NCI-H446 treated with DMSO at 0.1 percent for 48 hours (cell line): ENCODE measurements at places on chromosomes 4 and X.
A peak's percentile ranks its signal among the peaks of the same experiment; 100 is the strongest.

GRCh38 chrX:38694394-38694793 is 106.9 kb upstream of the MID1IP1 start:
- DNase-seq, result peak; percentile 21

DNA sequence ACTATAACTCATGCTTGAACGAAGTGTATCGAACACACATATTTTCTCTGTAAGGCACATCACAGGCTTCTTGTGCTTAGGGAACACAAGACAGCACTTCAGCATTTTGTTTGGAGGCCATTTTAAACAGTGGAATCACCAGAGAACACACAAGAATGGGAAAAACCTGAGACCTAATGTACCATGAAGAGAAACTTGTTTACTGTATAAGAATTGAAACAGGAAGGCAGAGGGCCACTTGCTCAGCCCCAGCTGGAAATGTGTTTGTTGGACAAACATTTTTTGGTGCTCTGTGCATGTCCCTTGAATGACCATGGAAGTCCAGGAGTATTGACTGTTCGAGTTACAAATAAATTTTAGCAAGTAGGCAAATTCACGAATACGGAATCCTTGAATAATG is 47.5 kb downstream of the RAPGEF2 start:
- no peak for DNase-seq

GRCh38 chr4:87823200-87823599 is 9.6 kb upstream of the MEPE start:
- no peak for DNase-seq

DNA sequence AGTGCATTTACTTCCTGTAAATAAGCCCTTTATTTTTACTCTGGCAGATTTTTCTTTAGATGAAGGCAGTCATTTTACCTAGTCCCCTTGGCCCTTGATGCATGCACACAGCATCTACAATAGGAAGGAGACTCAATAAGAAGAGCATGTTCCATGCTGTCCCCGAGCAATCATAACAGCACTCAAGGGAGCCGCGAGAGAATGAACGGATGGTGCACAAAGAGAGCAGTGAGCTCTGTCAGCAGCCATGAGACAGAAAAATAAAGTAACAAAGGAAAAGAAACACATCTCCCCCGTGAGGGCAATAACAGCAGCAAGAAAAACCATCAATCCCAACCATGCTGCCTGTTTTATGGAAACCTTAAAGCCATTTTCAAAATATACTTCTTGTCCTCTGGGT is 11.9 kb downstream of the SMIM31 start:
- no peak for DNase-seq

GRCh38 chr4:8219236-8219635 is 20.1 kb downstream of the SH3TC1 start:
- DNase-seq, result no peak

DNA sequence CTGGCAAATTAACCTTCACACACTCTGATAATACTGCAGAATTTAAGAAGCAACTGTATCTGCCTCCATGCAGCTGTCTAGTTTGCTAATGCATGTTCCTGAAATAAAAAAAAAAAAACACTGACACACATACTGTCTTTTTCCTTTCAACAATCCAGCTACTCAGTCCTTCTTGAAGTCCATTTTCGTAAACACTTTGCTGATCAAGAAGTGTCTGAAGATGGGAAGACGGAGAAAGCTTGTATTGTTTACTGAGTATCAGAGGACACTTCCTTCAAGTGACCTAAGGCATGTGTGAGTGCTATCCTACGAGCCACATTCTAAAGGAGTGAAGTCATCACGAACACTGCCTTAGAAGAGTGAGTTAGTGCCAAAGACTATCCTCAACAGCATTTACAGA is 82.6 kb downstream of the LUZP4 start:
- DNase-seq, result no peak

GRCh38 chrX:51496501-51497291 is at the start of gene NUDT11:
TSS of gene NUDT11 (minus strand) at chrX:51496592. CDS start at chrX:51496444, 148 bp downstream.
- peak; percentile 38 for DNase-seq

GRCh38 chr4:48254381-48255071 is 15.1 kb downstream of the TEC start:
- DNase-seq, result peak; percentile 75

DNA sequence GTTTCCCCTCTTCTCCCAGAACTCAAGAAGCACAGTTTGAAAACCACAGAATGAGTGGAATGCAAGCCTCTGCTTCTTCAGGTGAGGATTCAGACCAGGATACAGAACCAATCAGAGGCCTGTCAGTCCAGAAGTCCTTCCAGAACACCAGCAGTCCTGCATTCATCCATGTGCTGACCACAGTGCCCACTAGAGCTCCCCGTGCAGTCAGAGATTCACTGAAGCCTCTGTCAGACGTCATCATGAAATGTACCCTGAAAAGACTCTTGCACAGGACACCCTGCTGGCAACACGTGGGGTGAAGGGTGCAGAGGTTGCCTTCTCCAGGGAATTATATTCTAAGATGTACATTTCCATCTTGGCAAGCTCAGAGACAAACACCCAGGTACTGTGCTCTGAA is 75.9 kb upstream of the LSM6 start:
- DNase-seq, result no peak

GRCh38 chrX:139969286-139969685 is 4.0 kb upstream of the CXorf66 start:
- no peak for DNase-seq

- DNase-seq, result no peak
Measured at GRCh38 chrX:41482154-41482850, 35.2 kb downstream of the NYX start.

DNA sequence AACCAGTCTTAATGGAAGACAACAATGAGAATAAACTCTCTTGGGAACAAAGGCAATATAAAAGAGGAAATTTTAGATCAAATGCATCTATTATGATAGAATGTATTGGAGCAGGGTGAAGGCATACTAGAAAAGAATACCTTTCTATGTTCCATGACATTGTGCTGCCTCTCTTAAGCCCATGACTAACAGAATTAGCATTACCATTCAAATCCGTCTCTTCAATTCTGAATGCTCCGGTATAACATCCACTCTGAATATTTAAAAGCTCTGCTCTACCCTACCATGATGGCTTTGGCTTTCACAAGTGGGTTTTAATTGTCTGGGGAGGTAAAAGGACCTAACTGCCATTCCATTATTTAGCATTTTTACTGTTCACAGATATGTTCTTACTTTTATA is 1878.4 kb downstream of the ARAP2 start:
- DNase-seq, result no peak

DNA sequence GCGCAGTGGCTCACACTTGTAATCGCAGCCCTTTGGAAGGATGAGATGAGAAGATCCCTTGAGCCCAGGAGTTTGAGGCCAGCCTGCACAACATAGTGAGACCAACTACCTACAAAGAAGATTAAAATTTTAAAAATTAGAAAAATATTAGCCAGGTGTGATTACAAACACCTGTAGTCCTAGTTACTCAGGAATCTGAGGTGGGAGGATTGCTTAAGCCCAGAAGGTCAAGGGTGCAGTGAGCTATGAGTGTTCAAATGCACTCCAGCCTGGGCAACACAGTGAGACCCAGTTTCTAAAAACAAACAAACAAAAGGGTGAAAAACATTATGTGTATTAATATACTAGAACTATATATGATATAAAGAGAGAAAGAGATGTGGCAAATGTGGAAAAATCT is 36.8 kb upstream of the NKX6-1 start:
- no peak for DNase-seq

DNA sequence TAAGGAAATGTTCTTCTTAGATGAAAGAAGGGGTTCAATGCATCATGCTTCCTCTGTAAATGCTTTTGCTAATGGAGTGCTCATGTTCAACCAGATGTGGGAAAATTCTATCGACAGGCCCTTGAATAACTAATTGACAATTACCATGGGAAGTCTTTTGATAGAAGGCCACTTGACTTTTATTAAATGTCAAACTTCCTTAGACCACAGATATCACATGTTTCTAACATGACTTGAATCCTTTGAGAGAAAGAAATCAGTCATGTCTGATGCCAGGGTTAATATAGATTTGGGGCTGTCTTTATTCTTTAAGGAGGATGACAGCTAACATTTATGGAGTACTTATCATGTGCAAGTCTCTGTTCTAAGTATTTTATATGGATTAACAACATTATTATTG is 280.1 kb downstream of the DCHS2 start:
- no peak for DNase-seq

- no peak for DNase-seq
Measured at GRCh38 chr4:77600521-77601451, 4.8 kb upstream of the CXCL13 start.

GRCh38 chr4:88728146-88728545 is 30.5 kb upstream of the NAP1L5 start:
- no peak for DNase-seq

GRCh38 chr4:52408032-52408431 is 251.1 kb downstream of the USP46 start:
- DNase-seq, result no peak

- DNase-seq, result no peak
Measured at GRCh38 chrX:22699581-22700091, 300.1 kb upstream of the DDX53 start.

GRCh38 chrX:53261355-53261972 is 19.9 kb downstream of the IQSEC2 start:
- no peak for DNase-seq

DNA sequence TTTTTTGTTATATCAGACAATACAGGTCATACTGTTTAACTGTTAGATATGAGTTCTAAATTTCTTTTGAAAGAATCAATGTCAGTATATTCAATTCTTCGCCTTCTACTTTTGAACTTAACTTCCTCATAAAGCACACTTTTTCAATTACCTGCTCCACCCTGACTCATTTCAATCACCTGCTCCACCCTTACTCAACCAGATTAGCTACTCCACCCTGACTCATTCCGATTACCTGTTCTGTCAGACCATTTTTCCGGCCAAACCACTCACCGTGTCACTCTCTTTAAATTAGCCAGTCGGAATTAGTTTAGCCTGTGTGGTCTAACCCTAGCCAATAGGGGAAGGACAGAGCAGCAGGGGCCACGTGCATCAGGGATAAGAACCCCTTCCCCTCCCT is 751.8 kb upstream of the POU3F4 start:
- no peak for DNase-seq

DNA sequence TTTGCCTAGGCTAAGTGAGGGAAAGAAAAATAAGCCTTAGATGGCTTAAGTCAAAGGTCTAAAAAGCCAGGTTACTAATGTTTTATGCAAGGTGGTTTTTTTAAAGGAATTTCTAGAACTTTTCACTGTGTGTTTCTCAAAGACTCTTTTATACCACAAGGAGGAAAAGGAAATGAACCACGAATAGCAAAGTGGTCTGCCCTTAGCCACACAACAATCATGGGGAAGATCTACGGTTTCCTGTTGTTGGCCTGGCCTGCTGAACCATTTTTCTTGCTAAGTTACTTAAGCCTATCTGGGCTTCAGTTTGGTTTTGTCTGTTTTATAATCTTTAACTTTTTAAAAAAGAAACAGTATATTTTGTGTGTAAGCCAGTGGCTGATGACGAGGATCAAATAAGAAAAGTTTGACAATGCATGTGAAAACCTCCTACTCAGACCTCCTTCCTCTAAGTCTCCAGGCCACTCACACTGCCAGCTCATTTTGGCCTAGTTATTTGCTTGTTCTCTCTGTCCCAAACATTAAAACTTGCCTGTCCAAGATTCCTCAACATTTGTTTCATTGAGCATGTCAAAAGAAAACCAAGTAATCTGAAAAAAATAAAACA is 56.7 kb upstream of the COL25A1 start:
- DNase-seq, result no peak

DNA sequence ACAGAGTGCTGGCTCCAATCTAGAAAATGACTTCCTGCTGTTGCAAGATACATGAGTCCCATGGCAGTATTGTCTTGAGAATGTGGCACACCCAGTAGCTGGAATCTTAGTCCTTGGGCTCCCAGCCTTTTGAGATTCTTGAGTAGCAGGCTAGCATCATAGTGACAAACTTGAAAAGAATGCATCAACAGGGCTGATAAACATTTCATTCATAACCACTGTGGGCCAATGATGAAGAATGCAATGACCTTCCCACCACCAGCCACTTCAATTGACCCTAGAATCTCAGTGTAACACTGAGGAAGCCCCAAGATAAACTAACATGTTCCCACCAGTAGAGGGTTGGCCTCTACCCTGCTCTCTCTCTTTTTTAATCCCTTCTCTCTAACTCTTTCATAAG is 329.3 kb downstream of the GBA3 start:
- DNase-seq, result no peak

DNA sequence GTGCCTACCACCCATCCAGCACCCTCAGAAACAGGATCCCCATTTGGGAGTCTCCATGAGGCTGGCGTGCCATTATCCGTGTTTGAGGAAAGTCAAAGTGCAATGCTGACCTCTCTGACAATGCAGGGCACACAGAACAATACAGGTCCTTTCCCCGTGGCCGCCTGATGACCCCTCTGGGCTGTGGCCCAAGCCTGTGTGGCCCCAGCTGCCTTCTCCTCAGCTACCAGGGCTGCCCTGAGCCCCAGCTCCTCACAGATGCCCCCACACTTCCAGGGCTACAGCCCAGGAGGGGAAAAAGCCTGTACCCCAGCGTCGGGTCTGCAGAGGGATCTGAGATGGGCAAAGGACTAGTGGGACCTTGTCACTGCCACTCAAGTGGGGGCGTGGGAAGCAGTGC is 15.5 kb downstream of the ZFYVE28 start:
- no peak for DNase-seq
